Neural crest cell (in vitro differentiated cells): ENCODE measurements at places on chromosomes 16 and 17. TPM values are rescaled to one million over a fixed set of nuclear protein-coding genes. Genes with fewer than 3 reads are reported as not detected.

DNA sequence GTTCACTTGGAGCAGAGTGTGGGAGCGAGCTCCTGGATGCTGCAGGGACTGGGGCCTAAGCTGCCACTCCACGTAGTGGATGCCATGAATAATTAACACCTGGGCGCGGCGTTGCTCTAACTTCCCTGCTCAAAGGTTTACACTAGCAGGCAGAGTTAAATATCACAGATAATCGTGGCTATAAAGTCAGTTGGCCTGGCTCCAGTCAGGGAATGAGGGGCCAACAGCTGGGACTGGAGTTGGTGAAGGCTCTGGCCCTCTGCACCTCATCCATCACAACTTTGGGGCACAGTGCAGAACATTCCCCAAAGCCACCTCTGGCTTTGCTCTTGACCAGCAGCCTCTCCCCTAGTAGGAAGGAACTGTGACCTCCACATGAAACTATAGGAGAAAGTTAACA is 10.9 kb downstream of the HOXB4 start:
- peaks cover 18% of the 10 kb centered on the region for H3K27me3 ChIP-seq
- H3K4me3 ChIP-seq = no peak overlapping the region
- H3K36me3 ChIP-seq = peaks cover 2% of the 10 kb centered on the region
- peaks cover 30% of the 10 kb centered on the region for H3K4me1 ChIP-seq
- no peak overlapping the region for H3K27ac ChIP-seq
- DNase-seq = no peak

DNA sequence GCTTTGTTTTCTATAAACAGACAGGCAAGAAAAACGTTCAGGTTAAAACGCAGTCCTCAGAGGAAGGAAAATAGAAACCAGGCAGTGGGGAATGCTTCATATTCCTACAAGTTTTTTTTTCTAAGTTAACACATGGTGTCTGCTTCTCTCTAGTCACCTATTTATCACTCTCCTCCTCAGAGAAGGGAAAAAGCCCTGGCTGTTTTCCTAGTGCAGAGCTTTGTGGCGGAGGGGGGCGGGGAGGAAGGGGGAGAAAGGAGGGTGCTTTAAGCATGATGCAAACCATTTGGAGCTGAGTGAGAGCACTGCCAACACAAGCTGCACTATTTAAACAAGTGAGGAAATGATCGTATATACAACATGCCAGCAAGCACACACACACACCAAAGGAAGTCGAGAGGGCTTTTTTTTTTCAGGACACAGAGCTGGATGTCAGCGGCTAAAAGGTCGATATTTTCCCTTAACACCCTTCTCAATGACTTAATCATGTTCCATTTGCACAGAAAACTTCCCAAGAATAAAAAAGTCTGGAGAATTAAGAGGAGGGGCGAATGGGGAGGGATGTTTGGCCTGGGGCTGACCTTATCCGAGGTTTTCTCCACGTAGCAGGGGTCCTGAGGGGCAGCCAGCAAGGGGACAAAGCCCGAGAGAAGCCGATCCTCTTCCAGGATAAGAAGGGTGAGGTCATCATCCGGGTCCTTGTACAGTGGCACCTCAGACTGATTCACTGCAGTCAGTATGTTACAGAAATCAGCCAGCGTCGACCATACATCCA is 117.4 kb downstream of the HIC1 start:
- H3K36me3 ChIP-seq = peaks cover 10% of the 10 kb centered on the region
- peaks cover 42% of the 10 kb centered on the region for H3K4me1 ChIP-seq
- H3K27me3 ChIP-seq = no peaks in the 10 kb centered on the region

COG1 gene
- 35.8 TPM in 2 replicates for total RNA-seq

GRCh38 chr16:12024429-12024828 is 47.9 kb downstream of the SNX29 start:
- H3K4me1 ChIP-seq = no peaks in the 10 kb centered on the region
- H3K4me3 ChIP-seq = no peak overlapping the region
- no peak overlapping the region for H3K27ac ChIP-seq
- H3K27me3 ChIP-seq = no peaks in the 10 kb centered on the region

DNA sequence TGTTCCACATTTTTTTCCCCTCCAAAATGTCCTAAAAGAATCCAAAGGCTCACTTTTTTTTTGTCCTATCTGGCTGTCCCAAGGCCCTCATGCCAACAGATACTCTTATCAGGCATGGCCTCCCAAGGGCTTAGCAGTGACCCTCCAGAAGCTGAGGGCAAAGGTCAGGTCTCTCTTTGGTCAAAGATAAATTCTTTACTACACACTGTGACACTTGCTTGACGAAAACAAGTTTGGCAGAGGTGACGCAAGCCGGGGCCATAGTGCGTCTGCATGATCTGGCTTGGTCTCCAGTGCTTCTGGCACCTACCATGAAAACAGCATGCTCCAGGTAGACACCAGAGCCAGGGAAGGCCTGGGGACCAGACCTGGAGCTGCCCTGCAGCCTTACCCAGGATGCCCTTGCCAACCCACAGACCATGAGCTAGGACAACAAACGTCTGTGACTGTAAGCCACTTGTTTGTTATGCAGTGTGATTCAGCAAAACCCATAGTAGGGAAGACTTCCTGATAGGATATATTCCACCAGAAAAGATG is 48.5 kb upstream of the IRF8 start:
- H3K36me3 ChIP-seq = no peaks in the 10 kb centered on the region
- peaks cover 29% of the 10 kb centered on the region for H3K27me3 ChIP-seq
- no peak for DNase-seq
- H3K4me3 ChIP-seq = no peak overlapping the region
- no peak overlapping the region for H3K27ac ChIP-seq

DNA sequence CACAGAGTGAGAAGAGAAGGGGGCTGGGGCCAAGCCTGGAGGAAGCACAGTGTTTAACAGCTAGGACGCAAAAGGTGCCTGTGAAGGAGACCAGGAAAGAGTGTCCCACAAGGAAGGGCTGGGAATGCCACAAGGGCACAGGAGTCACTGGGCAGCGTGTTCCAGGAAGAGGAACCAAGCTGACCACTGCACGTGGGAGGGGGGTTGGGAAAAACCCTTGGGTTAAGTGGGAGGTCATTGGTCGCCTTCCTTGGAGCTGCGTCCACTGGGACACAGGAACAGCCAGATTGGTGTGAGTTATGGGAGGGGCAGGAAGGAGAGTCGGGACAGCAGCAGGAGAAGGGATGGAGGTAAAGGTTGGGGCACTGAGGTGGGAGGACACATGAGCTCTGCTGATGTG is 12.9 kb downstream of the TTYH2 start:
- no peaks in the 10 kb centered on the region for H3K36me3 ChIP-seq
- DNase-seq = no peak
- no peaks in the 10 kb centered on the region for H3K27me3 ChIP-seq
- no peak overlapping the region for H3K27ac ChIP-seq
- no peak overlapping the region for H3K4me3 ChIP-seq
- H3K4me1 ChIP-seq = peaks cover 23% of the 10 kb centered on the region
